ENCODE measurements at places on chromosomes 7 and 10. TPM values are rescaled to one million over a fixed set of nuclear protein-coding genes. Genes with fewer than 3 reads are reported as not detected.

PDE1C gene
- total RNA-seq: 4.9 TPM

ARMC3 gene
- total RNA-seq: 0.52 TPM

SLC26A3 gene
- not detected for total RNA-seq

GRM8 gene
- 2.3 TPM for total RNA-seq

GPNMB gene
- total RNA-seq: 18.9 TPM

OPALIN gene
- total RNA-seq: not detected

STOX1 gene
- total RNA-seq: 2.1 TPM

CYTH3 gene
- 18.8 TPM for total RNA-seq

IFIT2 gene
- 1.6 TPM for total RNA-seq

PLXDC2 gene
- 8.2 TPM for total RNA-seq

TIMM23 gene
- 18.7 TPM for total RNA-seq

CCDC186 gene
- 42.3 TPM for total RNA-seq

ZNF138 gene
- total RNA-seq: 10.4 TPM

AKAP9 gene
- total RNA-seq: 93.9 TPM

NRAP gene
- total RNA-seq: not detected

GRID1 gene
- 1.6 TPM for total RNA-seq

RNF32 gene
- 0.99 TPM for total RNA-seq

GPR15LG gene
- total RNA-seq: not detected

RGR gene
- not detected for total RNA-seq

AKR1D1 gene
- not detected for total RNA-seq

SLC39A12 gene
- not detected for total RNA-seq

FAM13C gene
- total RNA-seq: 9.6 TPM

NUTM2A gene
- total RNA-seq: 1.3 TPM

SPDYE6 gene
- total RNA-seq: not detected

NPC1L1 gene
- 0.52 TPM for total RNA-seq

C7orf57 gene
- total RNA-seq: not detected

GHRHR gene
- total RNA-seq: not detected

NPFFR1 gene
- not detected for total RNA-seq

PHYHIPL gene
- total RNA-seq: 4.9 TPM

LRRD1 gene
- total RNA-seq: not detected

MMD2 gene
- not detected for total RNA-seq

GOLGA7B gene
- 12.5 TPM for total RNA-seq

DOCK1 gene
- 34.3 TPM for total RNA-seq

PDE6C gene
- not detected for total RNA-seq

COL26A1 gene
- 2.0 TPM for total RNA-seq

HOXA10 gene
- not detected for total RNA-seq

BAIAP2L1 gene
- 23.1 TPM for total RNA-seq

ELFN1 gene
- total RNA-seq: 1.3 TPM

NACAD gene
- 0.78 TPM for total RNA-seq

PLA2G12B gene
- total RNA-seq: not detected

SH3PXD2A gene
- total RNA-seq: 9.9 TPM

CALML5 gene
- not detected for total RNA-seq

INA gene
- 2.3 TPM for total RNA-seq

GIMAP6 gene
- total RNA-seq: 8.6 TPM

GIMAP4 gene
- total RNA-seq: 8.2 TPM

ITGB8 gene
- total RNA-seq: 22.1 TPM
